ENCODE measurements at places on chromosomes 5 and 9.

DNA sequence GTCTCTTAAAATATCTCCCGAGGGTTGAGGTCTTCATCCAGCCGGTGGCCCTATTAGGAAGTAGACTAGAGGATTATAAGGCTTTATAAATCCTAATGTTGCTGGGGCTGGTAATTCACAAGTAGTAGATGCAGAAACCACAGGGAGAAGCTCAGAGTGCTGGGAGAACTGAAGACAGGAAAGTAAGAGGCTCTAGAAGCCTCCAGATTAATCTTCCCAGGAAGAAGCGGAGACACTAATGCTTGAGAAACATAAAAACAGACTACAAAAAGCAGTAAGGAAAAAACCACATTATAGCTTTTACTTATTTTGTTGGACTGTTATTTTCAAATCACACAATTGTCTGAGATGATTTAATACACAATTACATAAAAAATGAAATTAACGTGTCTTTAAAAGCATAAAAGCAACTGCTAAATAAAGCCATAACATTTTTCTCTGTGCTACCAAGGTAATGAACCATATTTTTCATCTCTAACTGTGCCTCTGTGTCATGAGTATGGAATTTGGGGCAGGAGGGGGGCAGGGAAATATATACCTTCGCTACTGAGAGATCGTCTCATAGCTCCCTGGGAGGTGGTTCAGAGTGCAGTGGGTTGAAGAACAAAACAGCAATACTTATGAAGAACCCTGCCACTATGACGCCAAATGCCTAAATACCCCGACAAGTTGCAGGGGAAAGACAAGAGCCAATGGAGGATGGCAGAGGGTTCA, 806.2 kb upstream of the WWC1 start:
- peak; percentile 26 for DNase-seq

GRCh38 chr5:166505067-166505466, 1786.4 kb upstream of the WWC1 start:
- no peak for DNase-seq

GRCh38 chr5:131265311-131265803, 1.5 kb downstream of the CDC42SE2 start:
- peak; percentile 27 for DNase-seq

DNA sequence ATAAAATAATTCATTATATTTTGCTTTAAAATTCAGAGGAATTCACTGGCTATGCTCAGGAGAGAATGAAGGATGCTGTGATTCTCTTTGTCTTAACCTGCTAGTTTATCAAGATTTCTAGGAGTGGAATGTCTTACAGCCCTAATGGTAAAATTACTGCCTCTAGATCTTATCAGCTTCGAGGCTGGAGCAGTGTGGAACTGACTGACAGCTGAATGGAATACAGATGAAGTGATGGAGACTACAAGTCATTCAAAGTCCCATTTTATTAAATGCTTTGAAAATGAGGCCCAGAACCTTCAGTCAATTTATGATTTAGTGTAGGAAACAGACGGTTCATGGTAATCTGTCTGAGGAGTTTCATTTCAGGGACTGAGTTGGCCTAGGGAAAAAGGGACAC, 202.1 kb downstream of the RFX3 start:
- no peak for DNase-seq

- no peak for DNase-seq
Measured at GRCh38 chr9:104300124-104300523, 203.9 kb upstream of the OR13F1 start.

DNA sequence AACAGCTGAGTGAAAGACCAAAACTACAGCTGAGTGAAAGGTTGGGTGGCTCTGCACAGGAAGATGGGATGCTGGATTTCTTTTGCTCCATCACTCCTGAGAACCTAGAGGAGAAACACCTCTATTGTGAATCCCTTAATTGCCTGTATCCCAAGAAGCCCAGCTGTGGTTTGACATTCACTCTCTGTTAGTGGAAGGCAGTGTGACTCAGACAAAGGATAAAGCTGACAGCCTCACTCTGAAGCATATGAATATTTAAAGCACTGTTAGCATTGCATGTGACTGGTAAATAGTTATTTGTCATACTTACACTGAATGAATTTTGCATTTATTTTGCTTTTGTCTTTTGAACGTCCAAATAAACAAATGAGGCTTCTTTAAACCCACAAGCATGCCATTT, 367.1 kb upstream of the RIOK2 start:
- peak; percentile 35 for DNase-seq
